Astrocyte of the spinal cord (primary cell): ENCODE measurements at places on chromosomes 12 and 14.

GRCh38 chr12:49795654-49796105 is 32.5 kb downstream of the NCKAP5L start:
- no peak for DNase-seq

GRCh38 chr12:47729233-47729632 is 3.9 kb upstream of the ENDOU start:
- DNase-seq, result peak; percentile 15

GRCh38 chr12:16325426-16325825 is 22.0 kb upstream of the MGST1 start:
- DNase-seq, result no peak

DNA sequence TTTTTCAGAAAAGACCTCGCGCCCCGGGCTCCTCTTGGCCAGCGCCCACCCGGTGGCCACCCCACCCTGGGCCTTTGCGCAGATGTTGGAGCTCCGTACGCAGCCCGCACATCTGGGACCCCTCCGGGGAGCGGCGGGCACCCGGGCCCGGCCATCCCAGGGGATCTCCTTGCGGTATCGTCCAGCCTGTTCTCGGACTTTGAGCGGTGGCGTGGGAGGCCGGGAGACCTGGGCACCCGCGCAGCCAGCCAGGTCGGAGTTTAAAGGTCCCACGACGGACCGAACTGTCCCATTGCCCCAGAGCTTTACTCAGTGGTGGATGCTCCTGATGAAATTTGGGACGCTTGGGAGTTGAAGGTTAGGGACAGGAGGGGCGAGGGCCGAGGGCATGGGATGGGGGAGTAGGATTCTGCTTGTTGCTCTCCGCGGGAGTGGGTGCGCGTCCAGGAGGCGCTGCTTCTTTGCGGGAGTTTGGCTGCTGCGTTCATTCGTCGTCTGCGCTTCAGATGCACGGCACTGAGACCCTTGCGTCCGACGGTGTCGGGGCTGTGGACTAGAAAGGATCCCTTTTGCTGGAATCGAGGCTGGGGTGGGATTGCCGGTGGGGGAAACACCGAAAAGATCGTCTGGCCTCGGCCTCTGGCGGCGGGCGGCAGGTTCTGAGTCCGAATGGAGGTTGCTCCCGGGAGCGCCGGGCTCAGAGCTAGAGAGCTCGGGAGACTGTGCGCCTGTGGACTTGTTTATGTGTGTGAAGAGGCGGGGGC is 1.4 kb downstream of the NTF3 start:
- DNase-seq, result no peak

GRCh38 chr14:44981198-44981597 is 19.2 kb downstream of the TOGARAM1 start:
- no peak for DNase-seq

GRCh38 chr14:75274050-75274898 is 4.4 kb upstream of the FOS start:
- no peak for DNase-seq

DNA sequence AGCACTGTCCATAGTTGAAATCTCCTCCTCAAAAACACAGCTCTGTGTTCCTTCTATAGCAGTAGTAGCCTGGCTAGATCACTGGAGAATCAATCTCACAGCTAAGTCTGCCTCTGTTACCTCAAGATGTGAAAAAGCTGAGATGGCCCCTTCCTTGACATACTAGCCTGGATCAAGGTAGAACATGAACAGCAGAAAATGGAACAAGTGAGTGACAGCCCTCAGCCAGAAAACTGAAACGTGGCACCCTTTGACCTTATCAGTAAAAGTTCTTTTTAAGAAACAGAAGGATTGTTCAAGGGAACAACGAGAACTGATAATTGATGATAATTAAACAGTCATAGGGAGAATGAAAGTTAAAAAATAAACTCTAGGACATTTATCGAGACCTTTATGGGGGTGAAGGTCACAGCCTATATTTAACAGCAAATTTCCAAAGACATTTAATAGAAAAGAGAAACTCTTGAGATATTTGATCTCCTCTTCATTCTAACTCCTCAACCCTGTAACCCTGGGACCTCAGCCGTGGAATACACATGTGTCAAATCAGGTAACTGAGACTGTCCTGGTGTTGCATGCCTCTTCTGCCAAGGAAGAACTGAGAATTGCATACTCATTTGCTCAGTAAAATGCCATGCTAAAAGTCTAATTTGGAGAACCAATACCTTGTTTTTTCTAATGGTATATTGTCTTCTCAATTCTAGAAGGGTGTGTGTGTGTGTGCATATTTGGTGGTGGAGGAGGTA is 258.0 kb upstream of the ATP2B1 start:
- DNase-seq, result no peak

GRCh38 chr12:127144770-127145169 is 1122.2 kb upstream of the TMEM132C start:
- no peak for DNase-seq

- DNase-seq, result no peak
These were observed 115.1 kb downstream of the GALC start for GRCh38 chr14:87877877-87878276.

DNA sequence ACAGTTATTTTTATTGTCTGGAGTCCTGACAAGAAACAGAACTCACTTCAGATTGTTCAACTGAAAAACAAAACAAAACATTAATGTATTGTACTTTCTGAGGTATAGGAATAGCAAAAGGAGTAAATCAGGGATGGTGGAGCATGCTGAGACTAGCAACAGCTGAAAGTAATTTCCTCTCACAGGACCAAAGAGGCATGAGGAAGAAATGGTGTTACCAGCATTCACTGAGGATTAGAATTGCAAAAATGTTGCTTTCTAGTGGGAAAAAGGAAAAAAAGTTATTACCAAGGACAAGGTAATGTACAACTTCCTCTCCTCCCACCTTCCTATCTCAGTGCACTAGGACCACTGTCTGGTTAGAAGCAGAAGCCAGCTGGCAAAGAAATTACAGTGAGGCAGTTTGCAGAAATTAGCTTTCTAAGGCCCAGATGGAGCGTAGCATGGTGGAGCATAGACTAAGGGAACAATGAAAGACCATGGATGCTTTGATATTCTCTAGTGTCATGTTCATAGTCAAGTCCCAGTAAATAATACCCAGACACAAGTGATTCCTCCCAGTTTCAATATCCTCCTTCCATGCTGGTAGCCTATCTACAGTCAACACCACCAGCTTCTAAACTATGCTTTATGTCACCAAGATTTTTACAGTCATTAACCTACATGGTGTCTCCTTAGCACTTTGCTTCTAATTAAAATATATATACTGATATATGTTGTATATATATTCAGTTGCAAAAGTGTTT is 133.7 kb upstream of the DCN start:
- DNase-seq, result peak; percentile 9

DNA sequence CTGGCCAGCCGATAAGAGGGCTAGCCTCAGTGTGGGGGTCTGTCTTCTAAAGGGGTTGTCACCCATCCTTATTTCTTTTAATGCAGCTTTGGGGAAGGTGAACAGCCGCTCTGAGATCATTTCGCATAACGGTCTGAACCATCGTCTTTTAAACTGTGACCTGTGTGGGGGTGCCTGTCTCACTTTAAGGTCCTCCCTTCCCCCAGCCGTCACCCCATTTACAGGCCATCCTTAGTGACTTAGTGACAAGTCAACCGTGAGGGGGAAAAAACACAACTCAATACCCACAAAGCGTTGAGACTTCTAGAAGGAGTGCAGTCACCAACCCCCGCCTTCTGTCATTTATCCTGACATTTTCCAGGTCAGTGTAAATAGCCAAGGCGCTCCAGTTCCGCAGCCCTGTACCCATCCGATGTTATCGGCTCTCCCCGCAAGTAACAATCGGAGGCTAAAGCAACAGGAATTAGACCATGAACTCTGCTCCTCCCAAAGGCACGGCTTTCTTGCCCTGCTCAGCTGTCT is 505 bp upstream of the DENND5B start:
- DNase-seq, result peak; percentile 32

DNA sequence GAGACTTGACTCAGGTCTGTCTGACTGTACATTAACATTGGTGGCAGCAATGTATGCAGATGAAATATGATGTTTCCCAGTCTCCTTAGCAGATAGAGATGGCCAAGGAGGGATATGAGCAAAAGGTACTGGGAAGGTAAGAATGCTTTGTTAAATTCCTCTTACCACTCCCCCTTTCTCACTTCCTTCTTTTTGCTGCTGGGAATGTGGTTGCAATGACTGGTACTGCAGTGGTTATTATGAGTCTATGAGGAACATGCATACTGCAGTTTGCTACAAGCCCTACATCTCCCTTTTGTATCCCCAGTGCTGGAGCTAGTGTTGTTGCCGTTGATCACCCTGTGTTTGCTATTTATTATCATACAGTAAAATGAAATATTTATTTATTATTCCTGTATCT is 35.9 kb downstream of the ALDH1L2 start:
- DNase-seq, result no peak

- DNase-seq, result no peak
These were observed 63.5 kb downstream of the PELI2 start for GRCh38 chr14:56181681-56182085.

GRCh38 chr14:32985866-32986265 is 47.2 kb downstream of the NPAS3 start:
- peak; percentile 9 for DNase-seq

- no peak for DNase-seq
These were observed 201.8 kb upstream of the RGS6 start for GRCh38 chr14:71730471-71730870.

GRCh38 chr14:99706107-99706900 is 22.2 kb downstream of the CYP46A1 start:
- no peak for DNase-seq

- no peak for DNase-seq
These were observed 1275.7 kb upstream of the FLRT2 start for GRCh38 chr14:84254290-84254689.
